ENCODE measurements at places on chromosomes 3 and 15. TPM values are rescaled to one million over a fixed set of nuclear protein-coding genes. Genes with fewer than 3 reads are reported as not detected.

GRCh38 chr3:28973609-28974008, 307.3 kb upstream of the RBMS3 start:
- DNase-seq = no peak

GRCh38 chr3:197001106-197001971, 28.3 kb downstream of the MELTF start:
- no peak for DNase-seq

DNA sequence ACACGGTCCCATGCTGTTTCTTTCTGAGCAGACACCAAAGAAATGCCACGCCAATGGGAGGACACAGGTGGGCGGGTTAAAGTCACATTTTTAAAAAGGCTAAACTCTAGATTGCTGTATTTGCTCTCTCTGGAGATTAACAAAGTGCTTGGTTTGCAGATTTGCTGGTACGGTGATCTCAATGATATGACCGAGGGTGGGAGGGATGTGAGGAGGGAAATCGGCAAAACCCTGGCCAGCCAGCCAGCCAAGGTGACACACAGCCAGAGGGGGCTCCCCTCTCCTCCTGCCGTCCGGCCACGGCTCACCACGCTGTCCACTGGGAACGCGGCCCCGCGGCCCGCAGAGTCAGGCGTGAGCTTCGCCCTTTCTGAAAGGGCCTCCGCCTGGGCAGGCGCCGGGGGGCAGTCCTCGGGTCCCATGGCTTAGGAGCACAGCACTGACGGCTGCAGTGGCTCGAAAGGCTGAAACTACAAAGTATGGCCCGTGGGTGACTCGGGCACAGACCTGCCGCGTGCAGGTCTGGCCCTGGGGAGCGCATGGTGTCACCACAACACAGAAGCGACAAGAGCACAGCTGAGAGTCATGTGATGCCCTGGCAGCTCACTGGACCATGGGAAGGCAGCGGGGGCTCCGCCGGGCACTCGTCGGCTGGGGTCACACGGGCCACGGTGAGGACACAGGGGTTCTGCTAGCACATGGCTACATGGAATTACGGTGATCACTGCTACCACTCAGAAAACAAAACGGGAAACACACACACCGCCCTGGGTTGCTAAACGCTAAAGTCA, 57.8 kb upstream of the RPL32 start:
- DNase-seq = no peak

- DNase-seq = no peak
Observed at GRCh38 chr3:36689560-36689959, 74.8 kb downstream of the DCLK3 start.

DNA sequence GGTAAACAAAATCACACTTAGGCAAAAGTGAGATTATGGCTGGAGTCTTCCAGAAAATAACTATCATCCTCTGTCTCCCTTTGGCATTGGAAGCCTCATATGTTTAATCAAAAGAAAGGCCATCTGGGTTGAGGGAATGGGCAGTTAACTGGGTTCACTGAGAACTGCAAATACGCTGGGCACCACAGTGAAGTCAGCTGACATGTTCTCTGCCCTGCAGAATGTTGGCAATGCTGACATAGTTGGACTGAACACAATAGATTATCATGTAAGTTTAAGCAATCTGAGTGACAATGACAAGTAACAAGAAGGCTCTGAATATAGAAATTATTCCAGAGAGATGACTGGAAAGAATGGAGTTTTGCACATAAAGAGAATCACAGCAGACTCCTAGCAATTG, 43.8 kb upstream of the SLC25A26 start:
- no peak for DNase-seq

The BCHE gene
- total RNA-seq = 0.62 TPM

- DNase-seq = no peak
Observed at GRCh38 chr3:169971522-169971921, 4.9 kb downstream of the SEC62 start.

DNA sequence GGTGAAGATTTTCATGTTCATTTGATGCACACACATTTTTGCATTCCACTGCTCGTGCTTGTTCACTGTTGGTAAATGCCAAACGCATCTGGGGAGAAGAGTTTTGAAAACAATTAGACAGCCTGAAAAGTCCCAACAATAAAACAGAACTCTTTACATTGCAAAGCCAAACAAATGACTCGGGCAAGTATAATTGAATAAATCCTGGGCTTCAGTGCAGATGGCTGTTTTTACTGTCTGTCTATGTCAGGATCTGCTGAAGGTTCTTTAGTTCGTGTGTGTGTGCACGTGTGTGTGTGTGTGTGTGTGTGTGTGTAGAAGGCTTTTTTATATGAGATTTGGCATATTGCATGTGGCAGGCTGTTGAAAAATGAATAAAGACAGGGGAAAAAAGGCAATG, 277.5 kb upstream of the CDIN1 start:
- DNase-seq = no peak

DNA sequence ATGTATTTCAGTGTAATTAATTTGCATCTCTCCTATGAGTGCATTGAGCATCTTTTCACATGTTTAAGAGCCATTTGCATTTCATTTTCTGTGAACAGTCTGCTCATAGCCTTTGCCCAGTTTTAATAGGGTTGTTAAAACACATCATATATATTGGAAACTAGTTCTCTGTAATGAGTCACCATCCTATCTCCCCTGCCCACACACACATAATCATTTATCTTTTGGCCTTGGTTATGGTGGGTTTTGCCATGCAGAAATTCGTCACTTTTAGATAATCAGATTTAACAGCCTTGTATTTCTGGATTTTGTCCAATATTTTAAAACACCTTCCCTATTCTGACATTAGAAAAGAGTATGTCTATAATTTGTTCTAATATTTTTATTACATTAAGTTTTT, 11.9 kb upstream of the CHRM5 start:
- DNase-seq = no peak

- peak; percentile 73 for DNase-seq
Observed at GRCh38 chr3:138351916-138352550, 3.7 kb downstream of the MRAS start.

DNA sequence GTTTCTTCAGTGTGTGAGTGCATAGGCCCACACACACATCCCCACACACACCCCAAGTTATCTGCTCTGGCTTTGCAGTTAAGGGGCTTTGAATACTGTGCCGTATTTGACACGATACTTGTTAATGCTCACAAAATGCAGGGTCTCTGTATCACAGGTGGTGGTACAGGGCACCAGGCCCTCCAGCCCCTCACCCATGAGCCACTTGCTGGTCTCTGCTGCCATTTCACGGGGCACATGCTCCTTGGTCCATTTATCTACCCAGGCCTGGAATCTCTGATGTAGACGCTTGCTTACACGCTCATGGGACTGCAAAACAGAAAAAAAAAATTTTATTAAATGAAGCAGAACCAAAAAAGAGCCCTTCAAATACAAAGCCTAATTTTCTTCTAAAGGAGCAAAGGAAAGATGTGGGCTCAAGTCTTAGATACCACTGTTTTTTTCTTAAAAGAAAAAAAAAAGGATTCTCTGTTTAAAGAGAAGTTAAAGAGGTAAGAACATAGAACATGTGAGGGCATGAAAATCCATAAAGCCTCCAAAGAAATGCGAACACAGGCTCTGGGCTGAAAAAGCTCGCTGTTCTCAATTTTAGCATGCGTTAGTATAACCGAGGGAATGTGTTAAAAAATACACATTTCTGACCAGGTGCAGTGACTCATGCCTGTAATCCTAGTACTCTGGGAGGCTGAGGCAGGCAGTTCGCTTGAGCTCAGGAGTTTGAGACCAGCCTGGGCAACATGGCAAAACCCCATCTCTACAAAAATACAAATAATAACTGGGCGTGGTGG, 3.7 kb upstream of the MAN2C1 start:
- no peak for DNase-seq

DNA sequence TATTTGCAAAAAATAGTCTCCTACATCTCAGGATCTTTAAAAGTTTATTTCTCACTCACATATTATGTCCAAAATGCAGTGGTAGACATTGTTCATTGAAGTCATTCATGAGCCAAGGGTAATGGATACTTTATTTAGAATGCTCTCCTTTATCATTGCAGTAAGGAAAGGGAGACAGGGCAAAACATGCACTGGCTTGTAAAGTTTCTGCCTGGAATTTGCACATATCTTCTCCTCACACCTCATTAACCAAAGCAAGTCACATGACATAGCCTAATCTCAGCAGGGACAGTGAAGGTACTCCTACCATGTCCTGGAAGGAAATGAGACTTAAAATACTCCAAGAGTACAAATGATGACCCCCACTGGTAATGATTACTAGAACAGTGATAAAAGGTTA, 333.7 kb upstream of the EPHA3 start:
- DNase-seq = no peak

DNA sequence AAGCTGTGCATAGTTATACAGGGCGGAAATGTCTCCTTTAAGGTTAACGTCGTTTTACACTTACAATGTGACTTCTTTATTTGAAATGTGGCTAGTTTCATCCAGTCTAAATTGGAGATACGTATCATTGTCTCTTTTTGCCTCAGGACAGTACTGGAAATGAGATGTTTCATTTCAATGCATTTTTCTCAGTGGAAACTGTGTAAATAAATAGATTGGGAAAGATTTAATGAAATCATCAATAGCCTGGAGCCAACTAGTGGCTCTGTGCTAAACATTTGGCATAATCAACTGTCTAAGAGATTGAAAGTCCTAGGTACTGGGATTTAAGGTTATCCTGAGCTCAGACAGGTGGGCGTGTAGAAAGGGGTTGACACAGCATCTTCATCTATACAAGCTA, 691.5 kb upstream of the CCDC54 start:
- DNase-seq = no peak

GRCh38 chr3:34889641-34890040, 749.7 kb upstream of the ARPP21 start:
- peak; percentile 3 for DNase-seq

GRCh38 chr3:51657234-51657633, 13.8 kb upstream of the TEX264 start:
- no peak for DNase-seq

- no peak for DNase-seq
Observed at GRCh38 chr15:88995449-88995848, 82.3 kb upstream of the MFGE8 start.

GRCh38 chr3:5115506-5116162, 6.5 kb upstream of the ARL8B start:
- DNase-seq = no peak

DNA sequence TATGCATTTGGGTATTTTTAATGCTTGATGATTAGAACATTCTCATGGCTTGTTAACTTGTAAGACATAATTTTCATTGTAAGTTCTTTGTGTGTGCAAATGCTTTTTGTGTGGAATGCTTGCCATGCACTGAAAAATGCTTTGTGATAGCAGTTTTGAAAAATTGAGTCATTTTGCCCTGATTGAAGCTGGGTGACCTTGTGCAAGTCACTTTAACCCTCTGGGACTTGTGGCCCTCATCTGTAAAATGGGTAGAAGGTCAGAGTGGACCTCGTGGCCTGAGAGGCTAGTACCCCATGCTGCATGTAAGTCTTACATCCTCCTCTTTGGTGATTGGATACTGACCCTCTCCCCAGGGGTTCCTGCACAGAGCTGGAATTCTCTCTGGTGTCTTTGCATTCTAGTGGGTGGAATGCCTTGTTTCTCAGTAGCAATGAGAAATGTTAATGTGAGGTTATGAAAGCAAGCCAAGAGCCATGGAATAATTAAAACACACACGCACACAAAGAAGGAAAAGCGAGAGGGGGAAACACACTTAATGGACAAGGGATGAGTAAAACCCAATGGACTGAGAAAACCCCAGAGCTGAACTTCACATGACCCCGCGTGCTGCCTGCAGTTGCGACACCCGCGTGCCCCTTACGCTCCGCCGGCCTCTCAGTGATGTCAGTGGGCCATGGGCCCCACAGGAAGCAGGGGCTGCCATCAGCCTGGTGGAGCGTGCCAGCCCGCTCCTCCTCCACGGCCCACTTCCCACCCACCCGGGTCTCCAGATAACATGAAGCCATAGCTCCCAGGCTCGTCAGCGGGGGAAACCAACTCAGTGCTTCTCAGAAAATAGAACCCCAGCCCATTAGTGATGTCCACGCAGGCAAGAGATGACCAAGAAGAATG, 44.0 kb downstream of the SMAD3 start:
- DNase-seq = peak; percentile 72

GRCh38 chr3:156317462-156318074, 197.2 kb downstream of the KCNAB1 start:
- DNase-seq = no peak

DNA sequence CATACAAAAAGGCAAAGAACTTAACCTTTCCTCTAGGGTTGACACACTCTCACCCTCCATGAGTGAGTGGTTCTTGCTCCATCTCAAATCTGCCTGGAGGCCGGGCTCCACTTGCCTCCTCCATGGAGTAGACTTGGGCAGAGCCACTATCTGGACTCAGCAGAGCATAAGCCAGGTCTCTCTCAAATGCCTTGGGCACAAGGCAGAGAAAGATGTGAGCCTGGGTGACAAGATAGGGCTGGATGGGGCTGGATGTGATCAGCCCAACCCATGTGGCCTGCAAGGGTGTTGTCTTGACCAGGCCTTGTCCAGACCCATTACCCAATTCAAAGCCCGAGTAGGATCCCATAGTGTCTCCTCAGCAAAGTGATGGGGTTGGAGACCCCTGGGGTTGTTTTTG, 4.2 kb upstream of the RPL29 start:
- DNase-seq = no peak

DNA sequence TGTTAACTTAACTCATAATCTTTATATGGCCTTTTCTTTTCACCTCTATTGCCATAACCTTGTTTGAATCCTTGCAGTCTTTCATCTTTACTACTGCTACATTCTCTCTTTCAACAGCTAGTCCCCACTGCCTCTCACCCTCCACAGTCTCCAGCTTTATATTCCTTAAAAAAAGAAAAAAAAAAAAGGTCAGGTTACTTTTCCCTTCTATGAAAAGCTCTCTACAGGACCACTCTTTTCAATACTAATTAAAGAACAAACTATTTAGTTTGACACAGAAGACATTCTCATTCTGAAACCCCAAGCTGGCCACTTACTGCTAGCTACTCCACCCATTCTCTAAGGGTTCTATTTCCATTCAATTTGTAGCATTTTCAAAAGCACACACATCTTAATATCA, 25.6 kb downstream of the CADM2 start:
- no peak for DNase-seq

- peak; percentile 42 for DNase-seq
Observed at GRCh38 chr3:129824926-129825541, 68.5 kb downstream of the TMCC1 start.

DNA sequence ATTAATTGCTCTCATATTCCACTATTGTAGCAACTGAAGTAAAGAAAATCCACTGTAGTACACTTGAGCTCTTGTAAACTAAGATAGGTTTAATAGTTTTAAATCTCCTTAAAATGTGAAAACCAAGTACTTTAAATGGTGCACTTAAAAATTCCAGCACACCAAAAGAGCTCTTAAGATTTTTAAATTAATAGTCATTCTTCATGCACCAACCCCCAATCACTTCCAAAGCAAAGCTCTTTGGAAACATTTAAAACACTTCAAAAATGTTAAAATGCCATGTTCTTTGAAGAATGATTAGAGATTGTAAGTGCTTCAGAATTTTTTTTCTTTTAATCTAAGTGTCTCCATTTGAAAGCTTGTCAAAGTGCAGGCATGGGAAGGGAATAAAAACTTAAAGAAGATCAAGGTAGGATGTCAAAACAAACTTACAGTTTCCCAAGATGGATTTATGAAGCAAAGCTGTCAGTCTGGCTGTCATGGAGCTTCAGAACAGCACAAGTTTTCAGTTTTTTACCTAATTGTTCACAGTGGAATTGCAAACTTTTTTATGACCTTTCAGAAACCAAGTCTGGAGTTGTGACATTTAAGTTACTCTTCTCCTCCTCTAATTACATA, 84.3 kb downstream of the ARPP21 start:
- DNase-seq = no peak
